T-helper 2 cell treated with Interferon-gamma antibody and Interleukin-4, amounts not matched to agents 5 μg/mL and 100 μg/mL, for 36 hours (primary cell): ENCODE measurements at places on chromosomes 1 and 21.

DNA sequence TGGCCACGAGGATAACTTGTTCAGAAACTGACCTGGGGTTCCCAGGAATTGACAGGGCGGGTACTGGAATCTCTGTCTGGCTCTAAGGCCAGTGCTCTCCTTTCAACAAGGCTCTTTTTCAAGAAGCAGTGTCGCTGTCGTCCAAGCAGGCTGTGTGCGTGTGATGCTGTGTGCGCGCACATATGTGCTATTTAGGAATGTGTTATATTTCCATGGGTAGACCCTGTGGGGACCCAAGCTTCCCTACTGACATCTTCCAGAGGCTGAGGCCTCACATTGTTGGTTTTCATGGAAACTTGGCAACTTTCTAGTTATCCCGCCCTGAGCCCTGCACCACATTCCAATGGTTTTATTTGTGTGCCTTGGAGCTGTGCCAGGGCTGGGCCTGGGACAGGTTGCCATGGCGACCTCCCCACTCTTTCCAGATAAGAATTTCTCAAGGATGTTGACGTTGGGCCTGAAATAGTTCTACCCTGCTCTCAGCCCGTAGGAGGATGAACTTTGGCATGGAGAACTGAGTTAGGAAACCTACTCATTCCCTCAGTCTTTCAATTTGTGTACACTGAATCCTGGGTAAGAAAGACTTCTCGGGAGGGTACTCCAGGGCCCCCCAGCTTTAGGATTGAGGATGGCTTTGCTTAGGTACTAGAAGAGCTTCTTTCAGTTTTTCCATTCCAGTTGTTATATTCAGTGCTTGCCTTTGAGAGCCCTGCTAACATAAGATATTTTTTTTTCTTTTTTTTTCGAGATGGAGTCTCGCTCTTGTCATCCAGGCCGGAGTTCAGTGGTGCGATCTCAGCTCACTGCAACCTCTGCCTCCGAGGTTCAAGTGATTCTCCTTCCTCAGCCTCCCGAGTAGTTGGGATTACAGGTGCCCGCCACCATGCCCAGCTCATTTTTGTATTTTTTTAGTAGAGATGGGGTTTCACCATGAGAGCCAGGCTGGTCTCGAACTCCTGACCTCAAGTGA is 38.8 kb upstream of the SRSF10 start:
- no peaks in the 10 kb centered on the region for H3K4me1 ChIP-seq
- DNase-seq = no peak
- H3K36me3 ChIP-seq = no peaks in the 10 kb centered on the region
- peaks cover 5% of the 10 kb centered on the region for H3K27me3 ChIP-seq
- no peak overlapping the region for H3K4me3 ChIP-seq
- H3K27ac ChIP-seq = no peak overlapping the region

DNA sequence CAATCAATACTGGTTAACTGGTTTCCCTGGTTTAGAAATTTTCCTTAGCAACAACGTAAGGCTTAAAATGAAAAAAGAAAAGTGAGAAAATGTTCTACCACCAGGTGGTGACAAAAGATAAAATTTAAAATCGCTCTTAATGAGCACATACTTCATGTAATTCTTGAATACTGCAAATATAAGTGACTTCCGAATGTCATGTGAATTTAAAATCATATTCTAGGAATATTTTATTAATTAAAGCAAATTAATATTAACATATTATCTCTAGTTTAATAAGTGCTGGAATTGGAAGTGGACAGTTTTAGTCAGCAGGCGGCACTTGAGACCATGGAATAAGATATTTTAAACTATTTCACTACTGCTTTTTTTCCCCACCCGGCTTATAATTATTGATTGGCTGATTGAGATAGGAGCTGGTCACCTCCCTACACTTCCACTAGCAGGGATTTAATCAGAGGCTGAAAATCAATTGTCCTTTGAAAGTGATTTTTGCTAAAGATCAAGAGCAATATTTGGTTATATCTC is 5.0 kb upstream of the ADAMTS1 start:
- peaks cover 15% of the 10 kb centered on the region for H3K4me1 ChIP-seq
- H3K36me3 ChIP-seq = no peaks in the 10 kb centered on the region
- H3K27me3 ChIP-seq = peaks cover 34% of the 10 kb centered on the region
- DNase-seq = no peak

DNA sequence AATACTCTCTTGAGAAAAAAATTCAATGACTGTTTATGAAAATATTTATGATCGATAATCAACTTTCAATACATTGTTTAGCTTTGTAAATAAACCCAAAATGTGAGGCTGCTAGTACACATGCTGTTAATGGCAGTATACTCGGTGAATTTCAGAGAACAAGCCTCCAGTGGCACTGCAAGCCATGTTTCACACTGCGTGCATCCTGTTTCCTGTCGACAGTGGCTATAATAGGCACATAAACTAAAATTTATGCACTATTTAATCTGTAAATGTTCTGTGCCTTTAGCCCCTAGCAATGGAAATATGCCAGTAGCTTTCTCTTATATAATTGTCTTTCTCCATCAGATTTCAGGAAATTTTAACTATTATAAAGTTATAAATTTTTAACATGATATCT is 26.3 kb upstream of the RGS18 start:
- H3K27me3 ChIP-seq = no peaks in the 10 kb centered on the region
- H3K4me3 ChIP-seq = no peak overlapping the region
- H3K36me3 ChIP-seq = no peaks in the 10 kb centered on the region
- no peak overlapping the region for H3K27ac ChIP-seq
- H3K4me1 ChIP-seq = no peaks in the 10 kb centered on the region

- no peak overlapping the region for H3K27ac ChIP-seq
- peaks cover 4% of the 10 kb centered on the region for H3K27me3 ChIP-seq
- no peak for DNase-seq
- H3K36me3 ChIP-seq = no peaks in the 10 kb centered on the region
- peaks cover 2% of the 10 kb centered on the region for H3K4me1 ChIP-seq
- no peak overlapping the region for H3K4me3 ChIP-seq
Observed at GRCh38 chr21:36446301-36446700, 33.6 kb downstream of the CLDN14 start.

- no peaks in the 10 kb centered on the region for H3K27me3 ChIP-seq
- H3K4me3 ChIP-seq = peak overlapping the region; percentile 21
- peaks cover 27% of the 10 kb centered on the region for H3K36me3 ChIP-seq
- peak; percentile 78 for DNase-seq
- peaks cover 29% of the 10 kb centered on the region for H3K4me1 ChIP-seq
- peak overlapping the region; percentile 62 for H3K27ac ChIP-seq
Observed at GRCh38 chr1:91523482-91523881, 22.8 kb downstream of the CDC7 start.
